C1 segment of cervical spinal cord (tissue), 14 donors: ENCODE measurements at places on chromosomes 3 and 15.

GRCh38 chr15:89958107-89958805, 42.9 kb upstream of the ZNF710 start:
- DNase-seq, result no peak

GRCh38 chr3:42099020-42099765, 8.0 kb downstream of the TRAK1 start:
- DNase-seq, result no peak

GRCh38 chr3:120244834-120245225, 40.2 kb downstream of the GPR156 start:
- DNase-seq, result no peak

DNA sequence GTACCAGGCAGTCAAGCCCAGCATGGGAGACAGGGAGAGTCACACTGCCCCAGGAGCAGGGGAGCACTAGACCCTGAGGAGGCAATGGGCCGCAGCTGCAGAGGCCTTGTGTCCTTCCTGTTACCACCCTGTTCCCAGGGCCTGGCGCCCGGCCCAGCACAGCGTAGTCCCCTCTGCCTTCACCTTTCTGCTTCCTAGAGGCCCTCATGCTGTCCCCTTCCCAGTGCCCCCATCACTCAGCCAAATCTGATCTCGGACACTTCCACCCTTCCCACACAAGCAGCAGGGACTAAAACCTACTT, 6.9 kb upstream of the TBC1D2B start:
- DNase-seq, result no peak

- no peak for DNase-seq
Observed at GRCh38 chr15:34259566-34259965, 34.8 kb downstream of the EMC4 start.

DNA sequence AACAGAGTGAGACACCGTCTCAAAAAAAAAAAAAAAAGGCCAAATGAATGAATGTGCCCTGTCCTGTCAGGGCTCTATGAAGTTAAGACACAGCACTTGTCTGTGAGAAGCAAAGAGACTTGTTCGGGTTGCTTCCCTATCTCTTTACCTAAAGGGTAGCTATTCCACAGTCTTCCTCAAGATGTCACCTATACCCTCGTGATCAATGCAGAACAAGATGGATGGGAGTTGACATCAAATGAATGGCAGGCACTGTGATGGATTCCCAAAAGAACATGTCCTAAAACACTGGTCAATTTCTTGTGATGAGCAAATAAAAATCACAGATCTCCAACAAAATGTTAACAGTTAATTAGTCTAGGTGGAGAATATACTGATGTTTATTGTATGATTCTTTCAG, 9.5 kb downstream of the TADA3 start:
- no peak for DNase-seq

DNA sequence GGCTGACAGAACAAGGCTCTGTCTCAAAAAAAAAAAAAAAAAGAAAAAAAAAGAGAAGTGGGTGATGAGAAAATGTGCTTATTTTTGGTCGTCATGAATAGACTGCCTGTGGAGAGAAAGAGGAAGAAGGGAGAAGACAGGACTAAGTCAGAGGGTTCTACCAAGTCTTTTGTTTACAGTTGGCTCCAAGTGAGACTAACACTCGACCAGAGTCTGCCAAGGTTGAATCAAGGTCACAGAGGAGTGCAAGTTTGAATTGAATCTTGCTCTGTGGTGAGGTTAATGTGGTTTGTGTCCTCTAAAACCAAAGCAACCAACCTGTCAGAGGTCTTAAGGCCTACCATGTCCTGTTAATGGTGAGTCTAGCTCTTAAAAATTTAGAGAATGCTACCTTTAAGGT, 334.1 kb upstream of the GRM7 start:
- no peak for DNase-seq

DNA sequence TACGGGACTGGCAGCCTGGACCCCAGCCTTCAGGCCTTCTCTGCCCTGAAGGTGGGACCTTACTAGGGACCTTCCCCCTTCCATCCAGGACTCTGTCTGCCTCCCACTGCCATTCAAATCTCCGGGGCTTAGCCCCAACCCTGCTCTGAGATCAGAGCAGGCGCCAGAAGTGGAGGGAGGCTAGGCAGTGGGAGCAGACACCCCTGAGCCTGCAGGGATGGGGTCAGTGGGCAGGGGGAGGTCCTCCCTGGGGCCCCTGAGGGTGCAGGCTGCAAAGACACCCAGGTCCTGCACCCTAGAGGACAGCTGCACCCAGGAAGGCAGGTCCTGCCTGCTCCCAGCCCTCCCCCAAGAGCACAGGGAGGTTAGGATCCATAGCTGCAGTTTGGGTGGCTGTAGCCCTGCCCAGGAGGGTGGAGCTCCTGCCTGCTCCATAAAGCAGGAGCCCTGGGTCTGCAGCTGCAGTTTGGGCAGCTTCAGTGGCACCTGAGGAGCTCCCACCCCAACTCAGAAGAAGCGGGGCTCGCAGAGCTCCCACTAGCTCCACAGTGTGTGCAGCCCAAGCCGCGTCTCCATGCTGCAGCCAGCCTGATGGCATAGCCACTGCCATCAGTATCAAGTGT, 8.1 kb upstream of the POC1A start:
- no peak for DNase-seq

GRCh38 chr15:57892181-57892580, 173.3 kb downstream of the ALDH1A2 start:
- DNase-seq, result no peak

DNA sequence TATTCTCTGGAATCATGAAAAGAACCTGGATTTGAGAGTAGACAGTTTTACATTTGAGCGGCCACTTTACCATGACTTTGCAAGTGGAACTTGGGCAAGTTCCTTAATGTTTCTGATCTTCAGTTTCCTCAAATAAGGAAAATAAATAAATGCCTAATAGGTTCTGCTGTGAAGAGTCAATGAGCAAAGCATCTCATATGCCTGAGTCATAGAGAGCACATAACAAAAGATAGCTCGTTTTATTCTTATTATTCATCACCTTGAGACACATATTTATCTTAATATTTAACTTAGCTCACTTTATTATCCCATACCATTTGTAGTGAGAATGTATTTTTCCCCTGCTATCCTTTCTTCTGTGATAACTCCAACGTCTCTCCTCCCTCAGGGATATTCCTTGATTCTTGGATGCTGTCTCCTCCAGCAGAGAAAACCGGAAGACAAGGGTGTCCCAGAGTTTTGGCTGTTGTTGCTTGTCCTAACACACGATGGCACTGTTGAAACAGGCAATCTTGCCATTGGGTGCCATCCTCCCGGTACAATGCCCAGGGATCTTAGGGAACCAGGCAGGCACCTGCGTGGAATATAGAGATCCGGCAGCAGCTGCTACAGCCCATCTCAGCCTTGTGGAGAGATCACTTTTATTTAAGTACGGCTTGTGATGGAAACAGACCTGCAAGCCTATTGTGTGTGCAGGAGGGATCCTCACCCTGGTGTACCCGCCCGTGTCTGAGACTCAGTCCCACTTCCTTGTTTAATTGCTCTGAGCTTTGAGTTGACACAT, 33.3 kb upstream of the VPS33B start:
- peak; percentile 59 for DNase-seq

DNA sequence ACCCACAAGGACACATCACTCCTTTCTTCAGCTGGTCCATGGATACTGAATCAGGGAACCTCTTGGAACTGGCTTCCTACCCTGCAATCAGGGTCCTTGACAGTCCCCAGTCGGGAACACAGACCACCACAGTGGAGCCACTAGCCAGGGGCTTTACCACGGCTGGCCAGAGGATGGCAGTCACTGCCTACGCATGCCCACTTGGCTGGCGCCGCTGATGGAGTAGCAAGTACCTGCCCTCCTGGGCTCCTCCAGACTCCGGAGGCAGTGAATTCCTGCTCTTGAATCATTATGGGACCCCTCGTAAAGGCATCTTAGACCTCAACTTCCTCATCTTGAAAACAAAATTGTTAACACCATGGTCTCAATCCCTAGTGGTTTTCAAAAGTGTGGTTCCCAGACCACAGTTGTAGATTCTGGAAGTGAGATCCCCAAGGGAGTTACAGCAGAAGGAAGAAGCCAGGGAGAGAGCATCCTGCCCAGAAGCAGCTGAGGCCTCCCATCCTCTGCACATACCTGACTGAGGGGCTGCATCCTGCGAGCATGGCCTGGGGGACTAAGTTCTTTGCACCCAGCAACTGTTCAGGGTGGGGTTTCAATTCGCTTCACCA, 9.1 kb upstream of the SKIC8 start:
- peak; percentile 6 for DNase-seq

GRCh38 chr3:77563012-77563411, 523.1 kb downstream of the ROBO2 start:
- DNase-seq, result no peak

- DNase-seq, result no peak
Observed at GRCh38 chr3:155069729-155070128, 10.4 kb upstream of the MME start.

DNA sequence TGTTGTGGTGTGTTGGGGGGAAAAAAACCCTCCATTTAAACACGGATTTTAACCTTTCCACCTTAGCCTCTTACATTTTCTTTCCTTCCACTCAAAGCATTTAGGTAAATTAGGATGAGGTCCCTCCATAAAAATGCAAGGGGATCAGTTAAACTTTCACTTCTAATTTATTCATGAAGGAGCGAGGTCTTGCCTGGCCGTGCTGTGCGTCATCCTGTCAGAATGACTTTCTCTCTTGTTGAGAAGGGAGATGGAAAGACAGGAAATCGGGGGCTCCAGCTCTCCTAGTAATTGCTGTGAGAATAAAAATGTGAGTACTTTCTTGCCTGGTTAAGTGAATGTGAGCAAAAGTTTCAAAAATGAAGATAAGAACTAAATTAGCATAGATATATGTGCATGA, 962.3 kb upstream of the NR2F2 start:
- DNase-seq, result no peak
